Stimulated activated naive CD8-positive, alpha-beta T cell treated with anti-CD3 and anti-CD28 coated beads, Interleukin-15, amount 100 ng/mL, for 72 hours (primary cell): ENCODE measurements at places on chromosomes 6 and 20.

- peak; percentile 15 for DNase-seq
Measured at GRCh38 chr20:36154700-36155628, at the start of gene EPB41L1. Gene EPB41L1 (plus strand): TSS chr20:36154740. CDS start chr20:36173778, 19,038 bp downstream.

DNA sequence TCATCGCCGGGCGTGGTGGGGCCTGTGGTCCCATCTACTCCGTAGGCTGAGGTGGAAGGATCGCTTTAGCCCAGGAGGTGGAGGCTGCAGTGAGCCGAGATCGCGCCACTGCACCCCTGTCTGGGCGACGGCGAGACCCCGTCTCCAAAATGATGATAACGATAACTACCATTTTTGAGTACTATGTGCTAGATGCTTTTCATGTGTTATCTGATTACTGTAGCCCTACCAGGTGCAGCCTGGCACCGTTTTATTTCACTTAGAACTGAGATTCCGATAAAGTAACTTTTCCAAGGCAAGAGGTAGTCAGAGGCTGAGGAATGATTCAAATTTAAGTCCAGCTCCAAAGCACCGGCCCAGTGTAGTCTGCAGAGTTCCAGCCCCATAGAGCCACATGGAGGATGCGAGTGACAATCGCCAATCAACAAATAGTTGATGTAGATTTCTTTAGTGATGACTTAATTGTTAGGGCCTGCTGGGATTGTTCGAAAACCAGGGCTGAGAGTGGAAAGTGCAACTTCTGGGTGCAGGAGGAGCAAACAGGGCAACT is 727 bp downstream of the ERMARD start:
- no peak for DNase-seq

GRCh38 chr20:41894255-41894963 is 276.2 kb upstream of the CHD6 start:
- DNase-seq, result no peak

- DNase-seq, result no peak
Measured at GRCh38 chr6:148611213-148611612, 135.6 kb upstream of the UST start.

DNA sequence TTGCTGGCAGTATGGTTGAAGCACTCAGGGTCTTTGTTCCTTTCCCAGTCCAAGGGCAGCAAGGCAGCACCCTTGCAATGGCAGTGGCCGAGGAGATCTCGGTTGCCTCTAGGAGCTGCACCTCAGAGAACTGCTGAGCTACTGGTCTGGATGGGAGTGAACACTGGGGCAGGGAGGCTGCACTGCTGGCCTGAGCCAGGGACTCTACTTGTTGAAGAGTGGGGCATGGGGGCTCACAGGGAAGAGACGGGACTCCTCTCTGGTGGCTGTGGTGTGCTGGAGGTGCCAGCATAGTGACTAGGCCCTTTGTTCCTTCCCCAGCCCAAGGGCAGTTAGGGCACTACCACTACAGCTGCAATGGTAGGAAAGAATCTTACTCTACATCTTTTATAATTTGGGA is 203.0 kb downstream of the ZDHHC14 start:
- DNase-seq, result no peak

- DNase-seq, result no peak
Measured at GRCh38 chr6:14458669-14459266, 341.2 kb downstream of the CD83 start.

GRCh38 chr6:99178168-99178567 is 171.3 kb downstream of the FAXC start:
- DNase-seq, result no peak

GRCh38 chr20:54692168-54692887 is 216.9 kb downstream of the DOK5 start:
- no peak for DNase-seq

DNA sequence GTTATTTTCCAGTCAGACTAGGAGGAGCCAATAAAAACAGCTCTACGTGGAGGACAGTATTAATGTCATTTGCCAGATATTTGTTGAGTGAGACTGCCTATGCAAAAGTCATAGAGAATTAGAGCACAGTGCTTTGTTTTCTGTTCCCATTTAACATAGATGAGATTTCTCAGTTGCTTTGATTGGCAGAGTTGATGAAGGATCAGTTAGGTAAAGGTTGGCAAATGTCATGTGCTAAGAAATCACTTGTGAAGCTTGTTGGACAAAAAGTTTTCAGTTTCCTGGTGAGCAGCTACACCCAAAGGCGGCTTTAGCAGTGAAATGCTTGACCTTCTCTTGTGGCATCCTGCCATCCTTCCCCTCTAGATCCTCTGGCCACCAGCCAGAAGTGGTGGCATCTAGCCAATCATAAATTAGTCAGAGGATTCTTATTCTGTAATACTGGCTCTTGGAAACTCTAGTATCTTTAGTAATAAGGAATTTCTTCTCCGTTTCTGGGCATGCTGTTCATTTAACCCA is 37.0 kb downstream of the BCKDHB start:
- no peak for DNase-seq

DNA sequence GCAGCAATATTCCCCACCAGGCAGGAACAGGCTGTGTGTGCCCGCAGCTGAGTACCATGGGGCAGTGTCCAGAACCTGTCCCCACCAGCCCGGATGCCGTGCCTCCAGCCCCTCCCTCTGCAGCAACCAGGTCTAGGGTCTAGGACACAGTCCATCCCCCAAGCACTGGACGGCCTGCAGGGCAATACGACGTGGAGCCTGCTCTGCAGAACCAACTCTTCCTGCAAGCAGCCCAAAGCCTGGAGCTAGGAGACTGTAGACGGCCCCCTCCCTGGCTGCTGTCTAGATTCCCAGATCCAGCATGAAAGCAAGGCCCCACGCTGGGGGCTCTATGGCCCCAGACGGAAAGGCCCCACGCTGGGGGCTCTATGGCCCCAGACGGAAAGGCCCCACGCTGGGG is 128.2 kb upstream of the AFDN start:
- no peak for DNase-seq

- DNase-seq, result no peak
Measured at GRCh38 chr20:46402331-46402811, 4.0 kb downstream of the ELMO2 start.

GRCh38 chr6:14547284-14547998 is 429.9 kb downstream of the CD83 start:
- DNase-seq, result no peak

GRCh38 chr6:69331886-69332285 is 464.9 kb downstream of the LMBRD1 start:
- no peak for DNase-seq

DNA sequence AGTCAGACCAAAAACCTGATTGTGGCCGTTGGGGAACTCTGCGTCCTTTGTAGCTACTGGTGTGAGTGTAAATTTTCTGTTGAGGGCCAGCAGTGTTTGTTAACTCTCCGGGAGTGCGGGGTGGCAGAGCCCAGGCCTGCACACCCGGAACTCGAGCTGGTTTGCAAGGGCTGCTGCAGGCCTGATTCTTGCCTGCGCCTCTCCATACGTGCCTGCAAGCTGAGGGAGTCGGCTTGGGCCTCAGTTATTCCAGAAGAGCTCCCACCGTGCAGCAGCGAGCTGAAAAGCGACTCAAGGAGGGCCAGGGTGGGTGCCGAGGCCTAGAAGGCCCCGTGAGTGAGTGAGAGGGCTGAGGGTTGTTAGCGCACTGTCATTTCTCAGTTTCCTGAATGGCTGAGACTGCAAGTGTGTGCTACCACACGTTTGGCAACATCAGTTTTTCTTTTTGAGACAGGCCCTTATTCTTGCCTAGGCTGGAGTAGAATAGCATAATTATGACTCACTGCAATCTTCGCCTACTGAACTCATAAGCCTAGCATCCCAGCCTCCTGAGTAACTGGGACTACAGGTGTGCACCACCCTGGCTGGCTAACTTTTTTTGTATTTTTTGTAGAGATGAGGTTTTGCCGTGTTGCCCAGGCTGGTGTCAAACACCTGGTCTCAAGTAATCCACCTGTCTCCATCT is 33.9 kb upstream of the KIF13A start:
- no peak for DNase-seq

DNA sequence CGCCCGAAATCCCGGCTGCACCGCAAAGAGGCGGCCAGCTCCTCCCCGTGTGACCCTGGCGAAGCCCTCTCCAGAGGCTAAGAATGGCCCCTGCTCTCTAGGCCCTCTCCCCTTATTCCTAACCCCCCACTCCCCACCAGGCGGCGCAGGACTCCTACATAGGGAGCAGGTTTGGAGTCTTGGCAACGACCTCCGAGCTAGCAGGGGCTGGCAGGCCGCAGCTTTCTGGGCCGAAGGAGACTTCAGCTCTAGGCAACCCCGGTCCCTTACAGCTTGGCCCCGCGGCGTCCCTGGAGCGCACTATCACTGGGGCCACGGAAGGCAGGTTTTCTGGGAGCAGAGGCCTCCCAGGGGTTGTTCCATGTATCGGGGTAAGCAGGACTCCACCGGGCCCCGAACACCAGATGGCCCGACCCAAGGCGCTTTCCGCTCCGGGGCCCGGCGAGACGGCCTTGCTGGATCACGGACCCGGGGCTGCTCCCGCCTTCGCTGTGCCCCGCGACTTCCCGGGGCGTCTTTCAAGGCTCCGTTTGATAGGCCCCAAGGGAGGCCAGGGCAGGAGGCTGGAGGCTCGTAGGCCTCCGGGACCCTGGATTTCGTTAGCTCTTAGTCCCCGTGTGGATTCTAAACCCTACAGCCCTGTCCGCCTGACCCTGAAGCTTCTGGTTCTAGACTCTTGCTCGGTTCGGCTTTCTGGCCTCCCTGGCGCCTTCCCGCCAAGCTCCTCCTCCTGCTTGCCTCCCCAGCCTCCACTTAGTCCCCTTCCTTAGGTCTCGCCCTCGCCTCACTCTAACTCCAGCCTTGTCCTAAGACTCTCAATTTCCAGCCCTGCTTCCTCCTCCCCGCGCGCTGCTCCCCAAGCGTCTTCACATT is 1.9 kb downstream of the SLC32A1 start:
- DNase-seq, result peak; percentile 53

DNA sequence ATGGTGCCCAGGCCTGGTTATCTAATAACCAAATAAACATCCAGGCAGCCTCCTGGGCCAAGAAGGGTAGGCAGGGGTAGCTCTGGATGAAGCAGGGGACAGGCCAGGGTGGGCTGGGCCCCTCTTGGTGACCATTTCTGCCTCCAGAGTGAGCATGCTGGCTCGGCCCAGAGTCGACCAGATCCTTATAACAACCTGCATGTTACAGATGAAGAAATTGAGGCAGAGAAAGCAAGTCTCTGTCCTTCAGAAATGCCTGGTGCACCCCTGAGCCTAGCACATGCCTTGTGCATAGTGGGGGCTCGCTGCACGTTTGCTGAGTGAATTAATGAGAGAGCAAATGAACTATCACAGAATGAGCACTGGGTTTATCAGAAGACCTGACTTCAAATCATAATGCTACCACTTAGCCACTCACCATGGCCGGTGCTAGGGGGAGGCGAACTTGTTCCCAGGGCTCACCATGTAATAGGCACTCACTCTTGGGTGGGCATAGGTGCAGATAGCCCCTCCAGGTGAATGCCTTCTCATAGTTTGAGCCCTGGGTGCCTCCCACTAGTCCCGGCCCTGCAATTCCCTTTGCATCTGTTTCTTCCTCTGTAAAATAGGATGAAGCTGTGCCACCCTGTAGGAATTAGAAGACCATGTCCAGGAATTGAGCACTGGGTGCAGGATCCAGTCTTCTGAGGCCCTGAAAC is 3.8 kb upstream of the APCDD1L start:
- DNase-seq, result no peak

- no peak for DNase-seq
Measured at GRCh38 chr6:90669846-90670245, 83.0 kb upstream of the MAP3K7 start.

- no peak for DNase-seq
Measured at GRCh38 chr6:157849288-157850017, 26.4 kb downstream of the SNX9 start.

- DNase-seq, result peak; percentile 59
Measured at GRCh38 chr20:62618611-62619529, 23.4 kb upstream of the SLCO4A1 start.

- no peak for DNase-seq
Measured at GRCh38 chr6:104472021-104472901, 387.5 kb downstream of the HACE1 start.

- DNase-seq, result no peak
Measured at GRCh38 chr6:132214716-132215115, 186.6 kb downstream of the MOXD1 start.

- peak; percentile 38 for DNase-seq
Measured at GRCh38 chr20:53934421-53935343, 135.7 kb downstream of the BCAS1 start.

DNA sequence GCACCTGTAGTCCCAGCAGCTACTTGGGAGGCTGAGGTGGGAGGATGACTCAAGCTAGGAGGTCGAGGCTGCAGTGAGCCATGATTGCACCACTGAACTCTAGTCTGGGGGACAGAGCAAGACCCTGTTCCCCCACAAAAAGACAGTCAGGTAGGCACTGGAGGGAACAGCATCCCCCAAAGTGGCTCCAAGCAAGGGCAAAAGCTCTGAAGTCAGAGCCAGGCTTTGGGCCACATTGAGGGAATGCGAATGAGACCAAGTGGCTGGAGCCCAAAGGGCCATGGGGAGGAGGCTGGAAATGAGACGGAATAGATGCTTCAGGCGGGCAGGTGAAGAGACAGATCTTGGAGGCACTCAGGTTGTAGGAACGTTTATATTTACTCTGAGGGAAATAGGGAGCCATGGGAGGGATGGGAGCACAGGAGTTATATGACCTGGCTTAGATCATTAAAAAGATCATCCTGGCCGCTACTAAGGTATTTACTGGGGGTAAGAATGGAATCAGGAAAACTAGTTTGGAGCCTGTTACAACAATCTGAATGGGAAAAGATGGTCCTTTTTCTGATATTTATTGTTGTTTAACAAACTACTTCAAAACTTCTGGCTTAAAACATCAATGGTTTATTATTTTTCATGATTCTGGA is 229.6 kb upstream of the ZNF217 start:
- DNase-seq, result no peak

DNA sequence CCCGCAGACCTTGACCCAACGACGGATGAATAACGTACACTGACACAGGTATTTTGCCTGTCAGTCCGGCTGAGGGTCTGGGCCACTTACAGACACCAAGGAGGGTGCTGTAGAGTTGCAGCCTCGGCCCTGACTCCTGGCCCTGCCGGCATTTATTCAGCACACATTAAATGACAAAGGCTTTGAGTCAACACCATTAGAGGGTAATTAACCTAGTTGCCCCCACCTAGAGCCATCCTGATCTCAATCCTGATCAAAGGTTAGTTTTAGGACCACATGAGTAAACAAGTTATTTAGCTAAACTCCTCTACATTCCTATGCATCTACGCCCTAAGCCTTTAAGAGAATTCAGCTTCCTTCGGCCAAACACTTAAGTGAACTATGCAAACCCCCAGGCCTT is 11.9 kb upstream of the PM20D2 start:
- DNase-seq, result no peak

GRCh38 chr6:23446469-23446967 is 679.5 kb upstream of the NRSN1 start:
- DNase-seq, result no peak

GRCh38 chr6:40936818-40937251 is 102.2 kb downstream of the UNC5CL start:
- no peak for DNase-seq
